ENCODE measurements at places on chromosomes 5 and 9.

DNA sequence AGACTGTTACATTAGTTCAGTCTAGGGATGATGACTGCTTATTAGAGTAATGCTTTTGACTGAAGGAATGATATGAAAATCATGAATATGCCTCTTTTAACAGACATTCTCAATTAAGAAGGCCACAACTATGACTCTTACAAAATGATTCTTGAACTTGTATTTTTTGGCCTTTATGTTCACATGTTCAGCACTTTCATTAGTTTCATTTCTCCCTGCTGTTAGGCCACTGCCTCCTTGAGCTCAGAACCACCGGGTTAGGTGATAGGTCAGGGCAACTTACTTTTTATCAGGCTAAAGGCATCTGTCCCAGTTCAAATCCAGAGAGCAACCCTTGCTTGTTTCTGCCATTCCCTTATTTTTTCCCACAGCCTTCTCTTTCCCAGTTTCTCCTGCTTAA is 235.2 kb upstream of the ELL2 start:
- no peak for DNase-seq

DNA sequence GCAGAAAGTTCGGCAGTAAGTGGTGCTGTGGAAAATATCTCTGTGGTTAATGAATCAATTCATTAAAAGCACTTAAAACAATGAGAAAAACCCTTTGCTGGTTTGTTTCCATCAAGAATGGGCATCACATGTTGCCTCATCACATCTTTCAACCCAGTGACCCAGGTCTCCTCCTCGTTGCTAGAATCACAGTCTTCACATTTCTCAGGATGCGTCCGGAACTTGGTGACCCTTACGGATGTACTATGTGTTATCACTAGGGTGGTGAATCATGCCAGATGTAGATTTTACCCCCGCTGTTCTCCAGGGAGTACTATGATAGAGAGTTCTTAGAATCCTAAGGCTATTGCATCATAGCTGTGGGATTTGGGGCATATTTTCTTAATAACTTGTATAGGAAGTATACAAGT is 217.9 kb upstream of the KLF4 start:
- peak; percentile 87 for DNase-seq

DNA sequence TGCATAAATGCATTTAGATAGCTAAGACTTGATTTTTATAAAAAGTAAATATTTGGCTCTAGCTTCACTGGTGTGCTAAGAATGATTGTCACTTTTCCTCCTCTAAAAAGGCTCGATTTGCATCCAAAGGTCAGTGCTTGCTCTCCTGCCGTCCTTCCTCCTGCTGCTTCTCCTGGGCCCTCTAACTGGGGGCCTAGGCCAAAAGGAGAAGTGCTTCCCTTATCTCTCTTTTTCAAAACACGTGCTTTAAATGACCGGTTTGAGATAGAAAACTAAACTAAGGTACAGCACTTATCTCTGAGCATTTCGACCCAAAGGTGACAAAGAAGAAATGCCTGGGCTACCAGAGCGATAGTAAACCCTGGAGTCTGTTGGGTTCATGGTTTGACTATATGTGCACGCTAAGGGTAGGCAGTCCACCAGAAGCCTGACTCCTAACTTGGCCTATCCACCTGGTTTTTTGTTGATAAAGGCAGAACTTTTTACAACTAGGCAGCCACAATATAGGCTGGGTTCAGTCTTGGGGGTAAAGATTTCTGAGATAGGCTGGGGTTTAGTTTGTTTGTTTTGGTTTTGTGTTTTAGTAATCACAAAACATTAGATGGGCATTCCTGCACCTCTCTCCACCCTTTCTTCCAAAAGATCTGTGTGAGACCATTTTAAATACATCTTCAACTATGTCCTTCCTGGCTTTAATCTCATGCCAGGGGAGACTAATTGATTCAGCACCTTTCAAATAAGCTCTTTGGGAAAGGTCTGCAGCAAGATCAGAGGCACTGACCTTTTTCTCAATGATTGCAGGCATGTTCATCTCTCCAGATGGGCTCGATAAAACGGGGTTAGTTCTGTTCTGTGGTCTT is 3.8 kb downstream of the NR2F1-AS1 start:
- no peak for DNase-seq

GRCh38 chr9:29906065-29906464 is 2332.8 kb upstream of the C9orf72 start:
- no peak for DNase-seq

DNA sequence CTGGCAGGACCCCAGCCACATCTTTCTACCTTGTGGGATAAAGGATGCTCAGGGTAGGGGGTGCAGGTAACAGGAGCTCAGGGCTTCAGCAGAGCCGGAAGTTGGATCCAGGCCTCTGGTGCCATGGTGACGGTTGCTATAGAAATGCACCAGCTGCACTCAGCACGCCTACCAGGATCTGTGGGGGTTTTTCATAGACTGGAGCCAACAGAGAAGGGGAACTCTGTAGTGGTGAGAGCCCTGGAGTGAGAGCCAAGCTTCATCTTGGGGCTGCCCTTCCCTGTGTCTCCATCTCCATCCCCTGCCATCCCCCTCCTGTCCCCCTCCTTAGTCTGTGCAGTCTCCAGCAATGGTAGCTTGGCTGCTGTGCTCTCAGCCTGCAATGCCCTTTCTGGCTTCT is 27.5 kb upstream of the BOD1 start:
- no peak for DNase-seq

- no peak for DNase-seq
Observed at GRCh38 chr5:21774281-21774680, 1078.9 kb downstream of the CDH12 start.

DNA sequence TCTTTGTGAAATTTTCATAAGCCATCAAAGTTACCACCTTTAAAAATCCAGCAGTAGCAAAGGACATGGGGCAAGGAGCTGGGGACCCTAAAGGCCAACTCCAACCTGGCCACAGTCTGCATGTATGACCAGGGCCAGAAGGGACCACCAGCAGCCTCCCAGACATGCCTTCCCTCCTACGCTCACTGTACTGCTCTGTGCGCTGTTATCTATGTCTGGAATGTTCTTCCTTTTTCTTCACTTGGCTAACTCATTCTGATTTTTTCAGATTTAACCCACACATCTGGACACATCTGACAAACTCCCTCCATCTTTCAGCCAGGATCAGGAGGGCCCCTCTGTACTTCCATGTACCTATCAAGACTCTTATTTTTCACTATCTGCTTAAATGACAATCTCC is 47.6 kb upstream of the TRAF1 start:
- DNase-seq, result no peak

DNA sequence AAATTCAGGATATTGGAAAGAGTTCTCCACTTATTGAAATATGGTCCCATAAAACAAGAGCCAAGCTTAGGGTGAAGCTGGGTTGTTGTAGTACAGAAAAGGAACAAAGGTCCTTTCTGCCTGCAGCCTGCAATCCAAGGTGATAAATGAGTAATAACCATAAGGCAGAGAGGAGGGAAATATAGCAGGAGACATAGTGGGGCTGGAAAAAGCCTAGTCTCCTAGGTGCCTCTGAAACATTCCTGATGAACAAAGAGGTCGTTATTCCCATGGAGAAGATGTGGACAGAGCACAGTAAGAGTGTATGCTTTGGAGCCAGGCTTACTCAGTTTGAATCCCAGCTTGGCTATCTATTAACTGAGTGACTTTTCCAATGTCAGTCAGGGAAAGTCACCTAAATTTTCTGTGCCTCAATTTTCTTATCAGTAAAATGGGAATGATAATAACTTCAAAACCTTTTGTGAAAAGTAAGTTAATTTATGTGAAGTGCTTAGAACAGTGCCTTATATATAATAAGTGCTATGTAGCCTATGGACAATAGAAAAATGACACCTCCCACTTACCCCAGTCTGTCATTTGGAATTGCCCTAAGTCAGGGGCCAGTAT is 110.8 kb upstream of the GRIN3A start:
- DNase-seq, result no peak

DNA sequence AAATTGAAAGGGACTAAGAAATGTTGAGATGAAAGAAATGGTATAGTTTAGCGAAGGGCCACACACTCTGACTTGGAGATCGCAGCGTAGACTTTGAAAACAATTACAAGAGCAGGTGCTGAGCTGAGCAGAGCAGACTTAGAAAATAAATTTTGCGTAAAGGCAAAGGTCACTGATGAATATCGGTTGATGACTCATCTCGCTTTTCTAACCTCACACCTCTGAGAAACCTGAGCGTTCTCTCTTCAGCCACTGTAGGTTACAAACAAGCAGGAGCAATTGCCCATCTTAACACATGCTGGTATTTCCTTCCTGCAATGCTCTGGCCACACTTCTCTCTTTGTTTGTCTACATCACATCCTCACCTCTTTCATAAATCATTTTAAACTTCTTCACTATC is 190.6 kb upstream of the C9orf72 start:
- no peak for DNase-seq

DNA sequence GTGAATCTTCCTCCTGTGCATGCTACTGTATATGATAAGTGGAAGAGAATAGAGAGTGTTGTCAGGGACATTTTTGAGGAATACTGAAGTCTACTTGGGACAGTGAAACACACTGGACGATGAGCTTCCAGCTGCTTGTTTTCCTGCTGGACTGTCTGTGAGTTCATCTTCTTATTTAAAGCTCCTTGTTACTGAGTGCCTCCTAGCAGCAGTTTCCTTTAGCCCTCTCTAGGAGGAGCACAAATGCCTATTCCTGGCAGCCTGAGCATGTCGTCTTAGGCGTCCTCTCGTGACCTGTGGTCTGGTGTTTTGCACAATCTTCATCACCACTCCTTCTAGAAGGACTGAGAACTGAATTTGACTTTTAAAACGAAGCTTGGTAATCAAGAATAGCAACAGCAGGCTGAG is 43.8 kb downstream of the ANKRD33B start:
- DNase-seq, result peak; percentile 66

DNA sequence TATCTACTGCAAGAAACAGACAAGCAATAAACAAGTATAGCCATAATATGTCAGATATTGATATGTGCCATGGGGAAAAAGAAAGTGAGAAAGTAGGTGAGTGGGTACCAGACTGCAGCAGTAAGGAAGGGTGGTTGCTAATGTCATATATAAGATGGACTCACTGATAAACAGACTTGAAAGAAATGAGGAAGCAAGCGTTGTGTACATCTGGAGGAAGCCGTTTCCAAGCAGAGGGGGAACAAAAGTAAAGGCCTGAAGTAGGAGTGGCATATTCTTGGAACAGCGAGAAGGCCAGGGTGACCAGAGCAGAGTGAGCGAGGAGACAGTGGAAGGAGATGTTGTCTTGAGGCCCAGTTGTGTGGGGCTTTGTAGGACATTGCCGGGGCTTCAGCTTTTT is 142.2 kb upstream of the MAP3K1 start:
- no peak for DNase-seq

DNA sequence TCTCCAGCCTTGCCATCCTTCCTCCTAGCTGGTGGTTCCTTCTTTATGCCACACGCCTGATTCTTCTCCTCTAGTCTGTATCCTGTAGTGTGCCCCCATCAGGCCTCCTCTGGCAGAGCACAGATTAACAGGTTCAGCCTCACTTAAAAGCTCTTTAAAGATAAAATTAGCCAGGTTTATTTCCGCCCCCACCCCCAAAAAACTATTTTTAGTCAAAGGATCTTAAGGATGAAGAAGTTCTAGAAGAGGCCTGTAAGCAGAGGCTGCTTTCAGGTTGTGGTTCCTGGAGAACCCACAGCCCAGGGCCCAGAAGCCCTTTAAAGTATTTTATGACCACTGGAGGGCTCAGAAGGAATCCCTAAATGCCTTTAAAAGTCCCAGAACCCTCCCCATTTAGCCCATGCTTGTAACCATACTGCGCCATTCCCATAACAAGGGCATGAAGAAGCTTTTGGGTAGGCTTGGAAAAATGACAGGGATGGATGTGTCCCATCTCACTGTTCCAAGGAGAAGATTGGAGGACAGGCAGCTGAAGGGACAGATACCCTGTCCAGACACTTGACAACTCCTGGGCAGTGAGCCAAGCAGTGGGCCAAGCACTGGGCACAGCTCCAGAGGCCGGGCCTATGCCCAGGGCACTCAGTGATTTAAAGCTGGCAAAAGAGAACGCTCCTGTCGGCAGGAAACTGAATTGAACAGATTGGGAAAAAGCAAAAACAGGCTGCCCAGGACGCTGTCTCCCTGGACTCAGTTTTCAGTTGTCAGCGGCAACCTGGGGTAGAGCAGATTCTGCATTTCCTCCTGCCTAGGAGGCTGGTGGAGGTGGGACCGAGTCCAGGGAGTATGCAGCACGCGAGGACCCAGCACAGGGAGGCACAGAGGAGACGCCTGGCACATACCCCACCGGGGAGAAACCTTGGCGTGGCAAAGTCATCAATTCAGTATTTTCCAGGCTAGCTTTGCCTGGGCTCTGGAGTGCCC is 106.3 kb upstream of the SSBP2 start:
- DNase-seq, result no peak

GRCh38 chr5:2029206-2029605 is 146.5 kb upstream of the IRX4 start:
- DNase-seq, result no peak

GRCh38 chr9:17757816-17758215 is 178.9 kb downstream of the SH3GL2 start:
- no peak for DNase-seq

DNA sequence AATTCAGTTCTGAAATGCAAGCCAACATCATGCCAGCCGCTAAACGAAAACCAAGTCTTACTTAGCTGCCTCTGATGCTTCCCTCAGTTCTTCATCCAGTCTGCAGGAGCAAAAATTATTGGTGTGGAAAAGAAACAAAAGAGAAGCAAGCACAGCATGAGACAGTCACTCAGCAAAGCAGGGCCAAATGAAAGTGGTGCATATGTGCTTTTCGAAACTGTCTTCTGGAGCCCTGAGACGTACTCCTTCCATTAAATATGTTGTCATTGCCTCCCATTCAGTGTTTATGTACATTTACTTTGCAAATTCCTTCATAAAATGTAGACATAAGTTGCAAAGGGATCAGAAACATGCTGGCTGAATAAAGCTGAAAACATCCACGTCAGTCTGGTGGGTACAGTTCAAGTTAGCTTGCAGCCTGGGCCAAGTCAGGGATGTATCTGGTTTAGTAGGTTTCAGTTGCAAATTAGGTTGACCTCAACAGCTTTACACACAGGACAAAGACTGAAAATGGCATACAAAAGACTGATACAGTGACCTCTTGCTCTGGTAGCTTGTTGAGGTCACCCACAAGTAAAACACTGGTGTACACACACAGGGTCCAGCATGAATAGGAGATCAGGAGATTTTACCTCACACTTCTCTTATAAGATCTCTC is 139.7 kb upstream of the PCA3 start:
- no peak for DNase-seq

- no peak for DNase-seq
Observed at GRCh38 chr5:149427374-149427773, 48.3 kb upstream of the IL17B start.

- DNase-seq, result peak; percentile 44
Observed at GRCh38 chr9:77305622-77306400, 128.5 kb downstream of the VPS13A start.

Measured in GM04503 (cell line).